Myocyte (in vitro differentiated cells): ENCODE measurements at places on chromosomes 5 and 9. TPM values are rescaled to one million over a fixed set of nuclear protein-coding genes. Genes with fewer than 3 reads are reported as not detected.

GRCh38 chr9:115759426-115759825 is 394.2 kb upstream of the PAPPA start:
- DNase-seq = no peak

Gene ALDH1A1
- total RNA-seq = 199 and 255 TPM in 2 replicates

Gene LECT2
- total RNA-seq = not detected in 2 replicates

- no peak for DNase-seq
Measured at GRCh38 chr9:95383185-95383676, 65.7 kb upstream of the FANCC start.

DNA sequence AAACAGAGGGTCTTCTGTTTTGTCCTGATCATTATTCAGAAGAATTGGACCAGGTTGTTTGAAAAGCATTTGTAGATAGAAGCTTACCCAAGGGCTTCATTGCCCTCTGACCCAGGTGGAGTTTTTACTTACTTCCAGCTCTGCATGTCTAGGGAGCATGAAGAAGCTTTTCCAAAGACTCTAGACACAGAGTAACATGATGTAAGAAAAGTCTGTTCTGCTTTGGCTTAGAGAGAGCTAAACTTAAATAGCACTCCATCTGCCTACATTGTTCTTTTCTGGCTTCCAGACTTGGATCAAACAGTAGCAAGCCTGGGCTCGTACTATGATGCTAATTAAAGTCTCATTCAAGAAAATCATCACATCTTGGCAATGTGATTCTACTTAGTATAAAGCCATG is 112.1 kb downstream of the SNCAIP start:
- DNase-seq = no peak

Gene ZCCHC7
- 11.9 and 21.0 TPM in 2 replicates for total RNA-seq

DNA sequence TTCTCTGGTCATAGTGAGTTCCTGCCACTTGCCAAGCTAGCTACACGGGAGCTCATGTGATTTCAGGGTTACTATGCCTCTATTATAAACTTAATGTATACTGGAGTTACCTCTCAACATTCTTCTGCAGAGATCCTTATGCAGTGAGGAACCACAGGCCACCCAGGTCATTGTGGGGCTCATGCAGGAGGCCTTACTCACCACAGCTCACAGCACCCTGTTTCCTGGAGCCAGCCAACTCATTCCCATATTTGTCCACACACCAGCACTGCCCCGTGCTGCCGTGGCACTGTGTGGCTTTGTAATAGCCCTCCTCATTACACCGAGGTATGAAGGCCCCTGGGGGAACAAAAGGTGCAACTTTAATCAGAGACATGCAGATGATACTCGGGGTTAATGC is 520.0 kb downstream of the SPOCK1 start:
- no peak for DNase-seq

Gene CER1
- not detected in 2 replicates for total RNA-seq

- DNase-seq = peak; percentile 73
Measured at GRCh38 chr9:114216081-114216480, 60.7 kb downstream of the COL27A1 start.

Gene OBP2B
- not detected in 2 replicates for total RNA-seq

- peak; percentile 86 for DNase-seq
Measured at GRCh38 chr9:131704141-131704983, 35.5 kb downstream of the RAPGEF1 start.

Gene LRRC70
- 0.19 TPM in 1 of 2 replicates, not detected in the other for total RNA-seq

Gene IL5
- total RNA-seq = not detected in 2 replicates

- DNase-seq = no peak
Measured at GRCh38 chr9:72657023-72657422, 135.6 kb downstream of the TMC1 start.

DNA sequence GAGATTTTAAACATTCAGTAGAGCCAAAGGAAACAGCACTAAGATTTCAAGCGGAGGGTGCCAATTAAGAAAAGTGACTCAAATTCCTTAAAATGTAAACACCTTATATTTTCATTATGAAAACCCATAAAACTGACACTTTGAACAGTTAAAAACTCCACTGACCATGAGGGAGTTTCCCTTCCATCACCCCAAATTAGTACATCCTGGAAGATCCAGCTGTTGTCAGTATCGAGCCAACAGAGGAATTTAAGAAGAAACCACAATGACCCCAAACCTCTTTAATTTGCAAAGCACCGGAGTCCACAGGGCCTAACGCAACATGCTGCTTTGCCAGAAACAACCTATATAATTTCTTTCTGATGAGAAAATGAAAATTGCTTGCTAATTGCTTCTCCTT is 41.3 kb downstream of the ROR2 start:
- DNase-seq = no peak

GRCh38 chr9:134735441-134736175 is 94.0 kb downstream of the COL5A1 start:
- peak; percentile 97 for DNase-seq

- no peak for DNase-seq
Measured at GRCh38 chr9:556199-556598, 285.3 kb upstream of the DMRT1 start.

DNA sequence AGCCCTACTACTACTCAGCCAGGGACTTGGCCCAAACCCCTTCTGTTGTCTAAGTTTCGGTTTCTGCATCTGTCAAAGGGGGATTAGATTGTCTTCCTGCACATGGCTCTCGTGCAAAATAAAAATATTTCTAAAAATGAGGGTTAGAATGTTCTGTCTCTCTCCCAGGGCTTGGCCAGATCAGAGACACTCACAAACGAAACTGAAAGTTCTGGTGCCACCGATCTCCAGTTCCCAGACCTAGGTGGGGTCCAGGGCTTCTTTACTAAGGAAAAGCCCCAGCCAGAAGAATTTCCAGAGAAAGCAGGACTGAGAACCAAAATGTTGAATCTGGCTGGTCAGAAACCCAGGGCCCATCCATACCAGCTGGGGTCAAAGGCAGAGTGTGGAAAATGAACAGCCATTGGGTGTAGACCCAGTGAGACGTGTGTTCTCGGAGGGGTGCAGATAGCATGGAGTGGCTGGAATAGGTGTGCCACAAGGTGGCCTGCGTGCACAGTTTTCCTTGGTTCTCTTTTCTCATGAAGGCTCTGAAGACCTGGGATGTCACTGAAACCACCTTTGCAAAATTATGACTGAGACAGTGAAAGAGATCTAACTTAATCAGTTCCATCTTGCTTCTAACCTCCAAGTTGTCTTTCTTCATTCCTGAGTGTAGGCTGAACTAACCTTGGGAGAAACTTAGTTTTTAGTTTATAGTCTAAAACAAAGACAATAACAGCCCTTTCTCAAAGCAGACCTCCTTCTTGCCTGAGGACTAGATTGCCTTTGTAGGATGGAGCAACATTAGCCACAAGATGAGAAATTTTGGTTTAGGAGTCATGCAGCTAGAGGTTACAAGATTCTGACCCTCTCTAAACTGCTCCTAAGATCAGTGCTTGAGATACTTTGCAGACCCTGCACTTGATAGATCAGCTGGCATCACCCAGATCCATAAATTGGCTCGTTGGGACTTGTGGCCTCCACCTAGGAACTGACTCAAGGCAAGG is 2.3 kb upstream of the SLC23A1 start:
- peak; percentile 39 for DNase-seq

- DNase-seq = no peak
Measured at GRCh38 chr9:68648971-68649370, 56.1 kb upstream of the PIP5K1B start.

GRCh38 chr5:91007780-91008402 is 375.2 kb downstream of the ARRDC3 start:
- DNase-seq = peak; percentile 83

DNA sequence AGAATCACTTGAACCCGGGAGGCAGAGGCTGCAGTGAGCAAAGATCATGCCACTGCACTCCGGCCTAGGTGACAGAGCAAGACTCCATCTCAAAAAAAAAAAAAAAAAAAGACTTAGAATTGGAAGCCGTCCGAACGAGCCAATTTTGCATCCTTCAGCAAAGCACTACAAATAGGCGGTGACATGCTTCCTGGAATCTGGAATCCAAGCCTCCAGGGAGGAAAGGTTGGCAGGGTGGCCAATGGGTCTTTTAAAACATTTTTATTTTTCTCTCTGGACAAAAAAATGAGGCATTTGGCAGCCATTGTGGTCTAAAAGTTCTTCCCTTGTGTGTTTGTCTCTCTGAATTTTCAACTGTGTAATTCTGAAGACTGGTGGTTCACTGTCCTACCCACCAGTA is 26.4 kb downstream of the GGTA1 start:
- no peak for DNase-seq

GRCh38 chr5:35248843-35249780 is 18.8 kb upstream of the PRLR start:
- DNase-seq = peak; percentile 26

Gene CARD19
- 61.2 and 143 TPM in 2 replicates for total RNA-seq

Gene DOK3
- 21.7 and 29.3 TPM in 2 replicates for total RNA-seq

- no peak for DNase-seq
Measured at GRCh38 chr5:11640158-11640873, 263.9 kb downstream of the CTNND2 start.

DNA sequence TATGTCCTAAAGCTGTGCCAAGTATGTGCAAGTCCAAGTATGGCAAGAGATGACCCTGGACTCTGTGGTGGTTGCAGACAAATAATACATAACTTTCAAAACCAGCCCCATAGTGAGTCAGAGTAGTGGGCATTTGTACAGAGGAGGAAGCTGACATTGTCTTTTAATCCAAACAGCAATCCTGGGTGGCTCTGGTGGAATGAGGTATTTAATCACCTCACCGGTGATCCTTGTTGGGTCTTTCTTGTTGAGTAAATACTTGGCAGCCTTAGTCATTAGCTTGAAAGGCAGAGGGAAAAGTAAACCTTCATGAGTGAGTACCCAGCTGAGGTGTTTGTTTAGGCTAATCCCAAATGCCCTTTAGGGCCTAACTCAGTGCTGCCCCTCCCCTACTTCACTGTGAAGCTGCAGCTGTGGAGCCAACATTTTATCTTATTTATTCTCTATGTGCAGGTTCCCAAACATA is 148.7 kb upstream of the SLC12A2 start:
- peak; percentile 31 for DNase-seq

DNA sequence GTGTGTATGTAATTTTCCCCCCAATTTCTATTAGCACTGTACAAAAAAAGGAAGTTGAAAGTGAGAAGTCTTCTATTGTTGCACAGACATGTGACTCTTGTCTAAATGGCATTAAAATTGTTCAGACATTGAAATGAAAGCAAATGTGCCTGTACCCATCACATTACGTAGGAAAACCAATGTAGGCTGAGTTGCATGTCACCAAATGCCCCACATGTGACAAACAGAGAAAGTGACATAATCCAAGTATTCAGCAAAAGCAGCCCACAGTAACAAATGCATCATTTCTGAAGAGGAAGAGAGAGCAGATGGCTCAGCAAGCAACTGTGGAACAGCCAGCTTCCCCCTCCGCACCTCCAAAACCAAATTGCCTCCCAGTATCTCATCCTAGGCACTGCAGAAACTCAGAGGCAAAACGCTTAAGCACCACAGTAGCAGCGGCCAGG is 161.5 kb upstream of the NR4A3 start:
- peak; percentile 43 for DNase-seq

GRCh38 chr9:83430681-83431080 is 107.5 kb downstream of the FRMD3 start:
- peak; percentile 87 for DNase-seq

DNA sequence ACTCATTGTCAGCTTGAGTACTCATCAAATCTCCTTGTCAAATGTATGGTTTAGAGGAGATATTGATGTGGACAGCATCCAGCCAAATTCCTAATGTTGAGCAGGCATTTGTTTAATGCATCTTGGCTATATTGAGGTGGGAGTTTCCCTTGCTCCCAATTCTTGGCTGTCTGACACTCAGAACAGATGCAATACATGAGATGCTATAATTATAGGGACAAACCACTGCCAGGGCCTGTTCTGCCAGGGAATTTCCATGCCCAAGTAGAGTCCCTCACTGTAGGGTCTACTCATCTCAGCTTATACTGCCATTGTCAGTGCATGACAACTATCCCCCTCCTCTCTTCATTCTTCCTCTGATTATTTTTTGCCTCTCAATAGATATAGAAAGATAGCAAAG is 392.0 kb upstream of the KCNN2 start:
- DNase-seq = no peak

DNA sequence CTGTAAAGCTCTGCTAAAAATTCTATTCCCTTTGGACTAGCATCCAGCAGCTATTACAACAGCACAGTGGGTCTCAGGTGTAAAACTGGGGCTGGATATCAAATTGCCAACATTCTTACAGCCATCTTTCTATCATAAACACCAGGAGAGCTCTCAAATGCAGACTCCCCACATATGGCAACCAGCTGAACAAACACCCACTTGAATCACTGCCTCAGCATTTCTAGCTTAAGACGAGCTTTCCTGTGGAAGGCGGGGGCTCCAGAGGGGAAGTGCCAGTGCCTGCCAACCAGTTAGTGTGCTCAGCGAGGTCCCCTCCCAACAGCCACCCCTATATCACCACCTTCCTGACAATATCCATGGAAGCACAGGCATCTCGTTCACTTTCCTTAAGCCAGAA is 62.2 kb downstream of the IPPK start:
- DNase-seq = peak; percentile 60

DNA sequence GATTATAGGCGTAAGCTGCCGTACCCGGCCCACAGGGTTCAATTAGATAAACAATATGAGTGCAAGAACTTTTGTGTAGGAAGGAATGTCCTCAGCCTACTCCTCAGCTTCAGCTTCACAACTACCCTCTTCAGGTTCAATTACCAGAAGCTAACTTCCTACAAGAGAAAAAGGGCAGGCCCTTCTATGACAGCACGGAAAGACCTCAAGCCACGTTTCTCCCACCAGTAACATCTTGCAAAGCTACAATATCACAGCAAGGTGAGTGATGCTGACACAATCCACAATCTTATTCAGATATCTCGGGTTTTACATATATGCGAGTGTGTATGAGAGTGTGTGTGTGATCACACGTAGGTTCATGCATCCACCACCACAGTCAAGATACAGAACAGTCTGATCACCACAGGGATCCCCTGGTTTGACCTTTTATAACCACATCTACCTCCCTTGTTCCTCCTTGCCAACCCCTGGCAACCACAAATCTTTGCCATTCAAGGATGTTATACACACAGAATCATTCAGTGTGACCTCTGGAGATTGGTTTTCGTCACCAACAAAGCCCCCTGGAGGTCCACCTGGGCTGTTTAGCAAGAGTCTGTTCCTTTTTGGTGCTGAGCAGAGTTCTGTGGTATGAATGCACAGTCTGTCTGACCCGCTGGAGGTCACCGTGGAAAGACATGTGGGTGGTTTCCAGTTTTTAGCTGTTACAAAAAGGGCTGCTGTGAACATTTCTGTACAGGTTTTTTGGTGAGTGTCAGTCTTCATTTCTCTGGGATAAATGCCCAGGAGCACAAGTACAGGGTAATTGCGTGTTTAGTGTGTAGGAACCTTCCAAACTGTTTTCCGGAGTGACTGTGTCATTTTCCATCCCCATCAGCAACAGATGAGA is 38.2 kb downstream of the IPPK start:
- DNase-seq = no peak
